ENCODE measurements at places on chromosomes 4 and X.

- no peak for DNase-seq
These were observed 21.4 kb upstream of the SEL1L3 start for GRCh38 chr4:25884031-25884782.

GRCh38 chrX:73877687-73878086 is 314.7 kb downstream of the CHIC1 start:
- DNase-seq: no peak

GRCh38 chr4:189278597-189279165 is 662.0 kb upstream of the FRG1 start:
- DNase-seq: no peak

GRCh38 chrX:56308726-56309125 is 76.6 kb downstream of the KLF8 start:
- DNase-seq: no peak

DNA sequence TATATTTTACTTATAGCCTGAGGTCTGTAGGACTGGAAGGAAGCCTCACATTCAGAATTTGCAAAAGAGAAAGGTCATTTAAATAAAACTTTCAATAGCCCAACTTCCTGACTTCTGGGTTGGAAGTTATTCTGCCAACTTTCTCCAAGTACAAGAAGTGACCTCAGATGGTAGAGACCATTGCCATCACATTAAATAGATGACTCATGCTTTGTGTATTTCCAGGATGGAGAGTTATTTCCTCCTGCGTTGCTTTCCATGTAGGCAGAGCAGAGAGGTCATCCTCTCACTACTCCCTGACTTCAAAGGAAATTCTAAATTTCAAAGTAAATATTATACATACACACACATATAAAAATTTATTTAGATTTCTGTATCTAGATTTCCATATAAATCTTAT is 73.0 kb upstream of the NR3C2 start:
- DNase-seq: no peak

DNA sequence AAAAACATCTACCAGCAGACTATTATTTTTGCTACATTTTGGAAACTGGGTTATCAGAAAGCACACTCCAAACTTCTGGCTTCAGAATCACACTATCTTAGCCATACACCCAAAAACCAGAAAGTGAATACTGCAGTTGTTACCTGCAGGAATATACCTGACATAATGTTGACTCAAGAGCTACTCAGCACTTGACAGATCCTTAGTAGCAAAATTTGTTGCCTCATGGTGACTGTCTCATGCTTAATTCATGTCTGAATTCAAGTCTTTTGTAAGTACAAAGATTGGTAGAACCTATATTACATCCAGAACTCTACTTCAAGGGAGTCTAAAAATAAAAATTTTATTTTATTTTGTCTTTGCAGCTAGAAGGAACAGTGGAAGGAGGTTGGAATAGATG is 140.2 kb upstream of the GYPA start:
- DNase-seq: no peak

GRCh38 chr4:17058916-17059741 is 160.7 kb upstream of the LDB2 start:
- no peak for DNase-seq

DNA sequence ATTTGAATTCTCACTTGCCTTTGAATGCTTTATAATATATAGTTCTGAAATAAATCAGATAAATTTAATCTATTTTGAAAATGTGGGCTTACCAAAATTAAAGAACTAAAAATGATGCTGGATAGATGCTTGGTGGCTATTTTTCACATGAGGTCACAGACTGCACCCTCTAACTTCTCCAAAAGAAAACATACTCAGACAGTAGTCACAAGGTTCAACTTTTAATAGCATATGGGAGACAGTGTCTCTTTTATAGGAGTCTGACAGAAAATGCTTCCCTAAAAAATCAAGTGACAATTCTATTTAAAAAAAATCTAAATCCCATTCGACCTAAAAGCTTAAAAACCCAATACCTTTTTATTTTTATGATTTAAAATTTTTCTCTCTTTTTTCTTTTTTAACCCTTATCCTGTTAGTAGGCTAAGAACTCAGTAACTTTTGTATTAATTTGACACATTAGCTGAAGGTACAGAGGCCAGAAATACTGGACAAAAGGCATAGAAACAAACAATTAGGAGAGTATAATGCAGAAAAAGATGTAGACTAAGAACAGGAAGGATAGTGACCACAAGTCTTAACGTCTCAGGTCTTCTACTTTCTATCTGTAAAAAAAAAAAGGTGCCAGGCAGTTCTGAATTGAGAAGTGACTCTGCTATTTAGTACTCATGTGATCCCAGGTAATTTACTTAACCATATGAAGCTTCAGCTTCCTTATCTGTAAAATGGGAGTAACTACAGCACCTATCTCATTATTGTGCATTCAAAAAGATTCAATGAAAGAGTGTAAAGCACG is 7.6 kb downstream of the TIGD4 start:
- DNase-seq: no peak

DNA sequence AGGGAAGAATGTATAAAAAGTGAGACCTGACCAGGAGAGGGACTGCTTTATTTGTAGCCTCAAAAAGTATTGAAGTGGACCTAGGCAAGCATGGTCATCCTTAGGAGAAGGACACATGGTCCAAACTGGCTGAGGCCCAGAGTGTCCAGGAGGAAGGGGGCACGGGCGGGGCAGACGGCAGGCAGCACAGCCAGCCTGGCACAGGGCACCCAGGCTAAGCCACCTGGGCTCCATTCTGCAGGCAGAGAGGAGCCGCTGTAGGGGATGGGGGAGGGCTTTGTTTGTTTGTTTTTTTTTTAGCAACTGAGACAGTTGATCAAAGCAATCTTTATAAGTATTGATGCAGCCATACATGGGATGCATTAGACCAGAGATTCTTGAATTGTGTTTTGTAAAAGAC is 188.6 kb downstream of the PRDM5 start:
- no peak for DNase-seq

DNA sequence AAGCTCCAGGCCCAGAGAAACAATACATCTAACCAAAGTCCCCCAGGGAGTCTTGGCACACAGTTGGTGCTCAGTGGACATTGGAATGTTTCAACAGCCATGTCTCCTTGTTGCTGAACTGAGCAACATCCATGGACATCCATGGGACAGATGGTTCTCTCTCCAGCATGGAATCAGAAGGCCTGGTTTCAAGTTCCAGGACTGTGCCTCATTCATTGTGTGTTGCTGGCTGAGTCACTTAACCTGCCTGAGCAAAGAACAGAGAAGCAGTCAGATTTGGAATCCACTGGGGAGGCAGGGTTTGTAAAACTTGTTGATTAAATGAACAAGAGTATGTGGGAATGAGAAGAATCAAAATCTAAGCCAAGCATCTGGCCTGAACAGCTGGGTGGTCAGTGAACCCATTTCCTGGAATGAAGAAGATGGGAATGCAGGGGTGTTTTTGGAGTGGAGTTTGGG is 147.9 kb downstream of the CHIC2 start:
- no peak for DNase-seq

- no peak for DNase-seq
These were observed 80.3 kb downstream of the SYTL5 start for GRCh38 chrX:38086451-38087215.

DNA sequence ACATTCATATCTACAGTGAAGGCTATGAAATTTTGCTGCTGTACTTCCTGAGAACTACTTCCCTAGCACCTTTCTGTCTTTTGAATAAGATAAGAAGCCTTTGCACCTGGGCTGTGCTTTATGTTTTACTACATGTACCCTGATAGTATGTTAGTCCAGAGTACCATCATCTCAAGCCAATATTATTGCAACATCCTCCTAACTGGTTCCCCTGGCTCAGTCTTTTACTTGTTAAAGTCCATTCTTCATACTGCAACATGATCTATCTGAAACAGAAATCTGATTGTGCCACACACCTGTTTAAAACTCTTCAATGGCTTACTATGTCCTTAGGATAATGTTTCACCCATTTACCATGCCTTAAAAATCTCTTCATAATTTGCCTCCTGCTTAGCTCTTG is 102.3 kb downstream of the AGTR2 start:
- no peak for DNase-seq

- DNase-seq: no peak
These were observed 2.9 kb upstream of the KLHL2 start for GRCh38 chr4:165204462-165204830.

DNA sequence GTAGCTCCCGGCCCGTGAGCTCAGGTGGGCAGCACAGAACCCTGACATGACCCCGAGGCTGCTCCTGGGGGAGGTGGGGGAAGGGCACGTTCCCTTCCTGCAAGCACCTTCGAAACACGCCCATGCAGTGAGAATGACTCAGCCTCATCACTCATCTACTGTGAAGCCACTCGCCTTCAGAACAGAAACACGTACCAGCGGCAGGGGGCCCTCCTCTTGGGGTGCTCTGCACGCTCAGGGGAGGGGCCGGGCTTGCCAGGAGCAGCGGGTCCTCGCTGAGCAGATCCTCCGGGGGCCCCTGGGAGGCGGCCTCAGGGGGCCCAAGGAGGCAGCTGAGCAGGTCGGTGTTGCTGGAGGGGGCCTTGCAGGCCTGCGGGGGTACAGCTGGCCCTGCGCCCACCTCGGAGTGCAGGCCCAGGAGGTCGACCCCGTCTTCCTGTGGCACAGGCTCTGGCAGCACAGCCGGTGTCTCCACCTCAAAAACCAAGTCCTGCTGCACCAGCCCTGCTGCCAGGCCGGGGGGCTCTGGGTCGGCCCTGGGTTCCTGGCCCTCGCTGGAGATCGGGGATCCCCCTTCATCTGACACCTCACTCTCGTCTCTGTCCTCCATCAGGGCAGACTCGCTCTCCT is 40.9 kb upstream of the CPLX1 start:
- no peak for DNase-seq

DNA sequence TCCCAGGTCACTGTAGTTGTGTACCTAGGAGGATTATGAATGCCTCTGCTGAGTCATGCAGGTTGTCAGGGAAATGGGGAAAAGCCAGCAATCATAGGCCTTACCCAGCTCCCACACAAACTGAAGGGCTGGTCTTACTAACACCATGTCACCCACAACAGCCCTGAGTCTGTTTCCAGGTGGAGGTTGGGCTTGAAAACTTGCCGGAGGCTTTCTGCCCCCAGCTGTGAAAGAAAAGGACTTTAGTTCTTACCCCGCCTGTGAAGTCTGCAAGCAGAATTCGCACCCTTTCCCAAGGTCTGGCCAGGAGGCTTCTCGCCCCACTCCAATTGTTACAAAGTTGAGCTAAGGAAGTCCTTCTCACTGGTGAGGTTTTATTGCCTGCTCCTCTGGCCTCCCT is 143.9 kb downstream of the RPS6KA6 start:
- no peak for DNase-seq

Measured in activated T-helper 9 cell treated with anti-CD3 and anti-CD28 coated beads, Interleukin-2, amount 50 U/mL, for 16 hours (primary cell).